ENCODE measurements at places on chromosomes 2 and 18. TPM values are rescaled to one million over a fixed set of nuclear protein-coding genes. Genes with fewer than 3 reads are reported as not detected.

Gene THAP4
- total RNA-seq = 73.8 TPM

Gene NLRC4
- total RNA-seq = not detected

Gene LRRTM1
- total RNA-seq = 2.0 TPM

Gene CIDEA
- total RNA-seq = 5.6 TPM

Gene PLCD4
- total RNA-seq = 0.58 TPM

Gene ABCB11
- not detected for total RNA-seq

Gene TUBB8B
- not detected for total RNA-seq

GRCh38 chr2:11665028-11665427 is 5.0 kb downstream of the NTSR2 start:
- no peak for DNase-seq

GRCh38 chr2:180006231-180006630 is 866 bp downstream of the CWC22 start:
- DNase-seq = no peak

DNA sequence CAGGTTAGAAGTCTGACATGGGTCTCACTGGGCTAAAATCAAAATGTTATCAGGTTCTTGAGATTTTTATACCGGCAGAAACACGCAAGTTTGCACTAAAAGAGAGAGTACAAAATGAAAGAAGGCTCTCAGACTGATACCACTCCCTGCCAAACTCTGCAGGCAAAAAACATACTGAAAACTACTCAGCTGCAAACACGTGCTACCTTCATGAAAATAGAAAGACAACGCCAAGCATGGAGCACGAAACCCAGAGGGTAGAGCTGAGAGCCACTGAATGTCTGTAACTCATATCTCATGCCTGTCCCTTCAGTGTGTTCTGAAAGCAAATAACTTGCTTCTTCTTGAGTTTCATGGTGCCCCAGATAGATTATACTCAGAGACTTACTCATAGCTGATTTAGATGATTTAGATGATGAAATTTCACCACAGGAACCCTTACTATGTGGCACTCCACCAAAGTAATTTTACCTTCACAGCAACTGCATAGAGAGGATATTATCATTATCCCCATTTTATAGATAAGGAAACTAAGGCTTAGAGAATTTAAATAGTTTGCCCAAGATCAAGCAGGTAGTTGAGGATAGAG is 313.0 kb upstream of the SLC39A10 start:
- DNase-seq = no peak

DNA sequence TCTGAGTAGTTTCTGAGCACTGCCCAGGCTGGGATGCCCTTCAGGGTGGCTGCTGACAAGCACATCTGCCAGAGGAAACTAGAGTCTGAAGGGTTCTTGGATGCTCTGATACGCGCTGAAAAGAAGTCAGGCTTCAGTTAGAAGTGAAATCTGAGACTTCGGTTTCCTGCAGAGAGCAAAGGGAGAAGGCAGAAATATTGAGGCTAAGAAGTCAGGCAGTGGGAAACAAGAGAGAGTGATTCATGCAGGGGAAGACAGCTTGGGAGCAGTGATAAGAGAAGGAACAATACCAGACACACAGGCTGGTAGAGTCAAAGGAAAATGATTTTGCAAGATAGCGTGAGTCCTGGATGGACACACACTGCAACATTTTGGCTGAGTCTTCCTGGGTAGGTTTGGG is 51.0 kb upstream of the BOD1L2 start:
- no peak for DNase-seq

GRCh38 chr2:149332364-149332763 is 2.0 kb downstream of the LYPD6 start:
- no peak for DNase-seq

- no peak for DNase-seq
Measured at GRCh38 chr2:50006327-50006726, 852.0 kb upstream of the FSHR start.

DNA sequence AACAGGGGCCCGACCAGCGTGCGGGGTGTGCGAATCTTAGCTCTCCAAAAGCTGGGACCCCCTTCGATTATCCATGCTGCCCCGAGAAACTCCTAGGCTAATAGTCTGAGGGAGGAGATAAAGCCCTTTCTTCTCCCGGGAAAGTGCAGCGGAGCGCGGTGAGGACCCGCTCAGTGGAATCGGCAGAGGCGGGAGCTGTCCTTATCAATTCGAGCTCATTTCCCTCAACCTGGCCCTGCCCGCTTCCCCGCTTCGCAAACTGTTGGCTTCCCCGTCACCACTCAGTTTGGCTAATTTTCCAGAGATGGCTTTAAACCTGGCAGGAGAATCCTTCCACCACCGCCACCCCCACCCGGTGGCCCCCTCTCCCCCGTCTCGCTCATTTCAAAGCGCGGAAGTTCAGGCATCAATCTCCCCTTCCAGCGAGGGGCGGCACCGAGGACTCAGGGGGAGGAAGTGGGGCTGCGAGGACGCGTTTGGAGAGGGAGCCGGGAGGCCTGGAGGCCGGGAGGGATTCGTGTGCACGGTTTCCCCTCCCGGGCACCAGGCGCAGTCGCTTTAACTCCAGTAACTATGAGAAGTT is 1.6 kb downstream of the KLHL14 start:
- DNase-seq = no peak

- no peak for DNase-seq
Measured at GRCh38 chr2:18835787-18836186, 246.4 kb upstream of the NT5C1B start.

- DNase-seq = no peak
Measured at GRCh38 chr2:11129598-11130449, 25.4 kb upstream of the SLC66A3 start.

DNA sequence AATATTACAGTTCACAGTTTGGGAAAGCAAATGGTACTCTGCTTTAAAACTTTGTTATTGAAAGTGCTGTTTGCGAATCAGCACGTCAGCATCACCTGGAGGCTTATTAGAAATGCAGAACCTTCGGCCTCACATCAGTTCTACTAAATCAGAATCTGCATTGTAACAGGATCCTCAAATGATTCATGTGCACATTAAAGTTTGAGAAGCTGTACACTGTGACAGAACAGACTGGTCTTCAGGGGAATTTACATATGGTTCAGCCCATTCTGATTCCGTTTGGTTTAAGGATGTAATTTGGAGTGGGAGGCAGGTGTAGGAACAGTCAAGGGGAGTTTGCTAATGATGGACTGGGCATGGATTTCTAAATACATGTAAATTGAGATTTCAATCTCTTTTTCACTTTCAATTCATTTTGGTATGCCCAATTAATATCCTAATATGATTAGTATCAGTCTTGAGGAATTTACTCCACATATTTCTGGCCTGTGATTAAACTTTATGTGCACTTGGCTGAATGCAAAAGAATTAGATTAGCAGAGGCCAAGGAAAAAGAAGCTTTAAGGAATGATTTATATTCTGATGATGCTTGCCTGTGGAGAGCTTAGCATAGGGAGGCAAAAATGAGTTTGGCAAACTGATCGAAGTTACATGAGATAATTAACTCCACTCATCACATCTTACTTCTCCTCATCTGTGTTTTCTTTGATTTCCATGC is 248.8 kb downstream of the XIRP2 start:
- DNase-seq = no peak

GRCh38 chr2:222440673-222441422 is 16.5 kb downstream of the SGPP2 start:
- no peak for DNase-seq

DNA sequence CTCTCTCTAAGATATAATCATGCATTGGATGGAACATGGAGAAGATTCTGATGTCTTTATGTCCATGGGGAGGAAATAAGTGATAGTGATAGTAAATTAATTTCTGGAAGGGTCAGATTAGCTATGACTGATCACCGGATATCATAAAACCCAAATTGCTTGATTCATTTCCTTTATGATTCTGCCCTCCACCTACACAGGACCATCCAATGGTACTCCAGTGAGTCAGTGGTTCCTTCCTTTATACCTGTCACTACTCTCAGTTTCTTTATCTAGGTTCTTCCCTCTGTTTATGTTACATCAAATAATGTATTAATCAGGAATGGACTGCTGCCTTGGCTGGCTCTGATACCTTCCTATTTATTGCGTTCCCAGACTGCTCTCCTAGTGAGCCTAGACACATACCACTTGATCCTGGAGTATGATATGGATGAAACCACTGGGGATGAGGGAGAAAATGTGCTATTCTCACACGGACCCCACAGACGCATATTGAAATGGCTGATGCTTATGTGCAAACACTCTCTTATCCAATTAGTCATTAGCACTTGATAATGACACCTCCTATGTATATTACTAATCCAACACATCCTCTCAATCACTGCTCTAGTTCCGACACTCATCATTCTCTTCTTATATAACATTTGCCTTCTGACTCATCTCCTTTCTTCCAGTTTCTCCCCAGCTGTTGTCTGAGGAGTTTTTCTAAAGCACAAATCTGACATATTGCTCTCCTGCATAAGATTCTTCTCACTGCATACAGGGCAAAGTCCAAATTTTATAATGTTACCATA is 315.6 kb downstream of the INSIG2 start:
- DNase-seq = no peak

- no peak for DNase-seq
Measured at GRCh38 chr18:78893281-78894032, 86.2 kb upstream of the SALL3 start.

GRCh38 chr2:70360661-70361270 is 58.9 kb upstream of the FAM136A start:
- no peak for DNase-seq

DNA sequence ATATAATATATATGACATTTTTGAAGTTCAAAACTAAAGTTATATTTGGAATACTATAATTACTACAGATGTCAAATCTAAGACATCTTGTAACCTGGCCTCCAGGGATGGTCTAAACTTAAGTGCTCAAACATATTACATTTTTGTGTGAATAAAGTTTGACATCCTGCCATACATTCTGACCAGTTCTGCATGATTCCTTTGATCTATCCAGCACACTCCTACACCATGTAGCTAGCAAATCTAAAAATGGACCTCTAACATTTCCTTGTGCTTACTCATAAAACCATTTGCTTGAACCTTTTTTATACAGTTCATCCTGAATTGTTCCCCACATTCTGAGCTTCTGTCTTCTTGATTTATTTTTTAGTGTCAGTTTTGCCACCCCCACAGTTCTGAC is 294.3 kb upstream of the ZNF804A start:
- DNase-seq = no peak

DNA sequence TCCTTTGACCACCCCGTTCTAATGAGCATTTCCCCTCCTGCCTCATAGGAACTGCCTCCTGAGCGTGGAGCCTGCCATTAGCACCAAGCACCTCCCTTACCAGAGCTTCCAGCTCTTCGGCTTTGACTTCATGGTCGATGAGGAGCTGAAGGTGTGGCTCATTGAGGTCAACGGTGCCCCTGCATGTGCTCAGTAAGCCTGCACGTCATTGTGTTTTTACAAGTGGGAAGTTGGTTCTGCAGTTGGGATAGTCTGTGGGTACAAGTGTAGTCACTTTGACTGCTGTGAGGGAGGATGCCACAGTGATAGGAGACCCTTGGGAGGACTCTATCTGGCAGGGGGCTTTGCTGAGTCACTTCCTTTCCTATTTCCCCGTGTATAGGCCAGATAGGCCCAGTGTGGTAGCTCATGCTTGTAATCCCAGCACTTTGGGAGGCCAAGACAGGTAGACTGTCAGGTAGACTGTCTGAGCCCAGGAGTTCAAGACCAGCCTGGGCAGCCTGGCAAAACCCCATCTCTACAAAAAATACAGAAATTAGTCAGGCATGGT is 22.0 kb upstream of the POLR1B start:
- DNase-seq = no peak

DNA sequence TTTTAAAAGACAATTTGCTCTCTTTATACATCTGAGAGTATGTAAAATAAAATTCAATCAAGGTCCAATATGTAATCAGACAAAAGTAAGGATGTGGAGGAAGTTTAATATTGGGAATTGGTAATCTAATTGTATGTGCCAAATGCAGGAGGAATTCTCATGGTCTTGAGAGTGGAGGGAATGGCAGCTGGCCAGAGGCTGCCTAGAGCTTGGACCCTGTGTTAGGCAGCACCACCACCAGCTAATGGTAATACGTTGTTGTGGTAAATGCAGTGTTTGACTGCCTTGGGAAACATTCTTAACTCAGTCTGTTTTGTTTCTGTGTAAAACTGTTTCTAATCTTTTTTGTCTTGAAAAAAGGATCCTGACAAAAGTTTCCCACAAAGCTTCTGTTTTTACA is 30.0 kb downstream of the GALNT1 start:
- DNase-seq = no peak

All from epithelial cell of proximal tubule (primary cell).